Immature natural killer cell (primary cell): ENCODE measurements at places on chromosomes 12 and 14. TPM values are rescaled to one million over a fixed set of nuclear protein-coding genes. Genes with fewer than 3 reads are reported as not detected.

DNA sequence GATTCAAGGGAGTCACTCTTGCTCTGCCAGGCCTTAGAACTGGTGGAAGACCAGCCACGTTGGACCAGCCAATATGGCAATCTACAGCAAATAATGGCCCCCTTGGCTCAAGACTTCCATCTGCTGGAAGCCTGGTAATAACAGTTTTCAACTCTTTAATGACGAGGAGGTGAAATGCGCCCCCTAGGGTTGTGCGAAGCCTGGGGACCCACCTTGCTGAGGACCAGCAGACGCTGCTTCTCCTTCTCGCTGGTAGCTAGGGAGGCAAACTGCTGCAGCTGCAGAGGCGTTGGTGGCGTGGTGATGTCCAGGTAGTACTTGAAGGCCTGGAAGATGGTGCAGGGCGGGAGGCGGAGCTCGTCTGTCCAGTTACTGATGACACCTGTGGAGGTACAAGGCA lies 41.5 kb upstream of the FBXO21 start:
- DNase-seq = no peak

The AGAP2 gene
- 1.4 TPM for polyA plus RNA-seq

The PLEKHD1 gene
- polyA plus RNA-seq = not detected

DNA sequence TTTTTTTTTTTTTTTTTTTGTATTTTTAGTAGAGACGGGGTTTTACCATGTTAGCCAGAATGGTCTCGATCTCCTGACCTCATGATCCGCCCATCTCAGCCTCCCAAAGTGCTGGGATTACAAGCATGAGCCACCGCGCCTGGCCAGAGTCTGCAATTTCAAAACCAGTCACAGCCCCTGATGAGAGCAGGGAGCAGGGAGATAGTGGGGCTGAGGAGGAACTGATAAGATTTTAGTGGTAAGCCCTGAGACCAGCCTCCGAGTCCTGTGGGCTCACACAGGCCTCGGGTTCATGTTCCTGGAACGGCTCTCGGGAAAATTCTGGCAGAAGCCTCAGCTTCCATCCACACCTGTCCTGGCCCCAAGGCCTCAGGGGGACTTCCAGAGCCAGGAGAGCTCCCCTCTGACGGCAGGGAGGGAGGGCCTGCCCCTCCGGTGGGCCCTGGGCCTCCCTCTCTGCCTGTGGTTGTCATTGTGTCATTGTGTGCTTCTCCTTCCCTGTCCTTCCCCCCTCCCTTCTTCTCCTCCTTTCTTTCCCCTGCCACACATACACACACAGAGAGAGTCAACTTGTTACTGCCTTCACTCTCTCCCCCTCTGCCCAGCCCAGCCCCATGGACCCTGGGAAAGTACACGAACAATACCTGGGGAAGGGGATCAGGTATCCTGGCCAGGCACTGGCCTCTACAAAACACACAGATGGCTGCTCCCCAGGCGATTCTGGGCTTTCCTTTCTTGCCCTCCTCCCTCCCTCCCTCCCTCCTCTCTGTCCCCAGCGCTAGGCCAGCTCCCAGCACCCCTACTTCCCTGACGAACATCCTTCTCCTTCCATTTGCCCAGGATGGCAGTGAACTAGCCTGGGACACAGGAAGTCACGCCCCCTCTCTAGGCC lies 294.1 kb downstream of the DPF3 start:
- no peak for DNase-seq

GRCh38 chr12:25811656-25812126 lies 146.8 kb upstream of the RASSF8 start:
- no peak for DNase-seq

- DNase-seq = no peak
These were observed 62.5 kb upstream of the TMEM132D start for GRCh38 chr12:129966146-129966995.

DNA sequence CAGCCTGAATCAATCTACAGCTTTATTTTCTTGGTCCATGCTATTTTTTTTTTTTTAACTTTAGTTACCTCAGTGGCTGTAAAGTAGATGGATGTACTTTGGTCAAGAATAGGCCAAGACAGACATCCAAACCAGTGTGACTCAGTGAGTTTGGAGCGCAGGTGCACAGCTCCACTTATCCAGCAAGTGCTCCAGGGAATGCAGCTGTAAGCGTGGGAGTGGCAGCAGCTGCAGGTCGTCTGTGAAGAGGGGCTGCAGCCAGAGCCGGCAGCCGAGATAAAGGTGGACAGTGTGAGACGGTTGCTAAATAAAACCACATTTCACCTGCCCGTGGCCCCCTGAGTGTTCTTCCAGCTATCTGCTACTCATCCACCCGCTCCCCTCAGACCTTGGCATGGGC lies 1018.7 kb downstream of the AACS start:
- no peak for DNase-seq

The ART4 gene
- polyA plus RNA-seq = not detected

The MON2 gene
- polyA plus RNA-seq = 13.8 TPM

The SMIM41 gene
- not detected for polyA plus RNA-seq

DNA sequence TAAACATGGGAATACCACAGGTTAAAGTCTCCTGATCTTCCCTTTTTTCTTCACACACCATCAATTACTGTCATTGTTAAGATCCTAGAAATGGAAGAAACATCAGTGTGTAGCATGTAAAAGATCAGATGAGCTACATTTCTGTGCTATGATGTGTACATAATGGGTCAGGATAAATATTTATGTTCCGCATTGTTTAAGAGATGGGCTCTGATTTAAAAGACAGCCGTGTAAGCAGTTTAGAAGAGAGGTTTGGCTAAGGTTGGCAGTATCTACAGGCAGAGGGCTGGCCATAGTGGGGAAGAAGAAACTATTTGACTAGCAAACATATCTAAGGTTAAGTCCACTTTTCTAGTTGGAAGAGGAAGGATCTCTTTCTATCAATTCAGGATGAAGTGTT lies 49.4 kb downstream of the LRRC9 start:
- DNase-seq = no peak

GRCh38 chr12:80038062-80038560 lies 61.2 kb upstream of the OTOGL start:
- DNase-seq = no peak

DNA sequence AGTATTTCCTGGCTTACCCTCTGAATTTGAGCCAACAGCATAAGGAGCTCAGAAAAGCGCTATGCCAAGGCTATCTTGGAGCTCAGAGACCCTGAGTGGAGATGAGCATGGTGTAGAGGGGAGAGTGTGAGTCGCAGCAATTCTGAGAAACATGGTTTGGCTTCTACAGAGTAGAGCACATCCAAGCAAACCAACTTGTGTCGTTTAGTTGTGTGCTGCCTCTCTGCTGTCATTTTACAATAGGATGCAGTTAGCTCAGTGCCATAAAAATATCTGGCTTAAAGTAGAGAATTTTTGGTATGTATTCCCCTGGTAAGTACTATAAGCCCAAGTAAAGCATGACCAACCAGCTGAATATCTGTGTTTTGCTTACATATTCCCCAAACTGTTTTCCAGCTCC lies 249.2 kb downstream of the TRHDE start:
- no peak for DNase-seq

DNA sequence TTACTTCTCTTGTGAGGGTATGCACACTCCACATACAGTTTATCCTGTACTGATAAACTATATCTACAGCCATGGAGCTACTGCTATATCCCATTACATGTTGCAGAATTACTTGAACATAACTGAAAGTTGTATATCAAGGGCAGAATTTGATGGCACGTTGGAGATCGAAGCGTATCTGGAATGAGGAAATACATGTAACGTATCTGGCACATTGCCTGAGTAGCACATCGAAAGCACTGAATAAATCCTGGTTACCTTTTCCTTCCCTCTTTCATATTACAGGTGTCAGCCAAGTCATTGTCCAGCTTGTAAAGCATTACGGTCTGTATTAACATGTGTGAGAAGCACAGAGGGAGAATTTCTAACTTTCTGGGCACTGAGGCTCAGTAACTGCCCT lies 42.1 kb upstream of the LIN7A start:
- DNase-seq = no peak

The OR5AU1 gene
- polyA plus RNA-seq = not detected

The PROX2 gene
- not detected for polyA plus RNA-seq
